Activated CD4-positive, alpha-beta T cell treated with anti-CD3 and anti-CD28 coated beads, Interleukin-2, amount 50 U/mL, for 48 hours (primary cell): ENCODE measurements at places on chromosomes 4 and X.

GRCh38 chr4:183097231-183098018 is 1.6 kb upstream of the WWC2 start:
- DNase-seq = peak; percentile 13

- DNase-seq = no peak
These were observed 33.2 kb upstream of the EDA2R start for GRCh38 chrX:66672106-66672505.

DNA sequence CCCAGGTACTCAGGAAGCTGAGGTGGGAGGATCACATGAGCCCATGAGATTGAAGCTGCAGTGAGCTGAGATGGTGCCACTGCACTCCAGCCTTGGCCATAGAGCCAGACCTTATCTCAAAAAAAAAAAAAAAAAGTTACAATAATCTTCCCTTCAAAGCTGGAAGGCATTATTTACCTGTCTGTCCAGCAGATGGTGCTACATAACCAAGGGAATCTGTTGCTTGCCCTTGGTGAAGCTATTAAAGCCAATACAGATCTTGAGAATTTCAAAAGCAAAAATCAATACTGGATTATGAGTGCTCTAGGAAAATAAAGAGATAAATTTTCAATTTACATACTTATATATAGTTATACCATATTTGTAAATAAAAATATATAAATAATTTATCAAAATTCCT is 25.9 kb downstream of the PKD2 start:
- DNase-seq = no peak

DNA sequence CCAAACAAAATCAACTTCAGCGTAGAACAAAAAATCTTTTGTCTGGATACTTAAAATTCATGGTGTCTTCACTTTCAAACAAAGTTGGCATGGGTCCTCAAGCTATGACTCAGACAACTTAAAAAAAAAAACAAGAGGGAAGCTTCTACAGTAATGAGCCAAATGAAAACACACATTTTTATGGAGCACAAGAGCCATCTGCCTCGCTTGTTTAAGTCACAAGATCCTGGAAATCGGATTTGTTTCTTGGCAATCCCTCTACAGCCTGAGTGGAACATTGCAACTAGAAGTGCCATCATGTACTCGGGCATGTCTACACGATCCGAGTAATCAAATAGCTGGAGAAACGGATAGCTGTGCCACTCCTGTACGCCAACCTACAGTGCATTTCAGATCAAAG is 22.6 kb downstream of the LAMP2 start:
- no peak for DNase-seq

- DNase-seq = no peak
These were observed 9.7 kb downstream of the HOPX start for GRCh38 chr4:56671373-56671772.

DNA sequence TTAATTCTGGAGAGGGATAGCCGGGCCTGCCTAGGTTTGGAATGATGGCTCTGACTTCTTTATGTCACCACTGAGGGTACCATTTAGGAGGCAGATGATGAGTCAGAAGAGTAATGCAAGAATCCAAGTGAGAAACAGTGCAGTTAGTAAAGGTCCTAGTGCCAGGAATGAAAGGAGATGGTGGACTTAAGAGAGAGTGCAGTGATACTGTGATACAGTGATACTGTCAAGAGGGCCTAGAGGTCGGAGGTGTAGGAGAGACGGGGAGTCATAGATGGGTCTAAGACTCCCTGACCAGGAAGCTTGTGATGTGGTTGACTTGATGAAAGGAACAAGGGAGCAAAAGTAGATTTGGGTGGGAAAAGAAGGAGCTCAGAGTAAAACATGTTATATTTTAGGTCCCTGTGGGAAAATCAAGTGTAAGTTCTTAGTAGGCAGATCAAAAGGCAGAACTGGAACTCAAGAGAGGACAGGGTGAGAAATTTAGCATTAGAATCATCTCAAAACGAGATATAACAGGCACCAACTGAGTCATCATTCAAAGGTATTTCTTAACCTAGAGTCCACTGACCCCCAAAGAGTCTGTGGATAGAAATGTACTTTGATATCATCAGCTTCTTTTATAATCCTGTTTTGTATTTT is 85.0 kb downstream of the NFKB1 start:
- DNase-seq = no peak

DNA sequence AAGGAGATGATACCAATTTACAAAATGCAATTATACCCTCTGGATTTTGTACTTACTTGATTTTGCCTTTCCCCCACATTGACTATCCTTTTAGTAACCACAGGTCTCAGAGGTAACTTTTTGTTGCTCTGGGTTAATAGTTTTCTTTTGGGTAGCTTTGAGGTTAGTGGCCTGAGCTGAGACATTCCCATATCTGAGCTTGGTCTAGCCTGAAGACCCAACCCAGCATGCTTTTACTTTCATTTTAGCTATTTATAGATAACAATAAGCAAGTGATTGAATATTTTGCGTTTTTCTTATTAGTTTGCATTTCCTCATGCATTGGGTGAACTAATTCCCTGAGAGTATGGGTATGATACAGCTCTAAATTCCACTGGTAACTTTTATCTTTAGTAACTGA is 11.8 kb downstream of the HTN1 start:
- no peak for DNase-seq

GRCh38 chr4:25834411-25835107 is 28.2 kb downstream of the SEL1L3 start:
- DNase-seq = no peak

DNA sequence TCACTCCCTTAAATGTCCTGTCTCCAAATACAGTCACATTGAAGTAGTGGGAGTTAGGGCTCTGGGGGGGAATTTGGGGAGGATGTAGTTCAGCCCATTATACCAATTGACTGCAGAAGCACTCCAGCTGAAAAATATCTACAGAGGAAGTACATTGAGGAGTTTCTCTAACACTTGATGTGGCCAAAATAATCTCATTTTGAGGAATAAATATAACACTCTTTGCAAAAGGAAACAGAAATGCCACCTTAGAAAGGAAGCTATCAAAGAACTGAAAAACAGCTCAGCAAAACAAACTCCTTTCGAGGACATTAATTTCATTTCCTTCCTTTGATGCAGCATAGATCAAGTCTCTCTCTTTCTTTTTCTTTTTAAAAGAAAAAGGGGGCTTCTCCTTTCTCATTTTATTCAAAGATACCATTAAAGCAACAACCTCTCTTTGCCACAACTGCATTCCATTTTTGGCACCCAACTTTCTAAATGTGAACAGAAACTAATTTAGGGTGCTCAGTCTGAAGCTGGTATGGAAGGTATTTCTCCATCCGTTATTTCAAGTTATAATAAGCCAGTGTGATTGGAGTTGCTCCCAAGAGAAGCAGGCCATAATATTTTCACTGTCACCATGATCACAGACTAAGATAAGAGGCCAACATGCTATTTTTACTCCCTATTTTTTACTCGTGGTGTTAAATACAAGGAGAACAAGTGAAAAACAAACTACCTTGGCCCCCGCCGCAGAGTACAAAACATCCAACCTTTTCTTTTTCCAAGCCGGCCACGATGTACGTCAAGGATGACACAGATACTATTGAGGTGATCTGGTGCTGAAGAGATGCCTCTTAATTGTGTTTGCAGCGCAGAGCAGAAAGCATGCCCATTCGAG is 230.4 kb upstream of the GATB start:
- DNase-seq = no peak

GRCh38 chr4:13087041-13087440 is 397.1 kb downstream of the RAB28 start:
- DNase-seq = no peak

DNA sequence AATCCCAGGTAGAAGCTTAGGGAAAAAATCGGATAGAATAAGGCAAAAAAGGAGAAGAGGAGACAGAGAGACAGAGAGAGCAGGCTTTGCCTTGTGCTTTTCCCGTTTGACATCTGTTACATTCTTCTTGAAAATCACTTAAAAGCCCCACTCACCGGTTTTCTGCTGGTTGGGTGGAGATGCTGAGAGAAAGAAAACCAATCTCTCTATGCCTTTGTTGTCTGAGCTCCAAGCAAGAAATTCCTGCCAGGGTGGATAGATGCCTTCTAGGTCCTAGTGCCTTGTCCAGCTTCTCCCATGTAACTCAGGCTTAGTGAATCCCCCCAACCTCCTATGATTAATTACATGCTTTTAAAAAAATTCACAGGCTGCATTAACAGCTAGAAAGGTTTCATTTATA is at the start of gene DCX:
DCX (minus strand) TSS at position 210 of the 400 bp plus-strand sequence. CDS start 1,794 bp downstream, outside the sequence.
- no peak for DNase-seq

GRCh38 chr4:114597410-114598115 is 1.0 kb upstream of the UGT8 start:
- no peak for DNase-seq

DNA sequence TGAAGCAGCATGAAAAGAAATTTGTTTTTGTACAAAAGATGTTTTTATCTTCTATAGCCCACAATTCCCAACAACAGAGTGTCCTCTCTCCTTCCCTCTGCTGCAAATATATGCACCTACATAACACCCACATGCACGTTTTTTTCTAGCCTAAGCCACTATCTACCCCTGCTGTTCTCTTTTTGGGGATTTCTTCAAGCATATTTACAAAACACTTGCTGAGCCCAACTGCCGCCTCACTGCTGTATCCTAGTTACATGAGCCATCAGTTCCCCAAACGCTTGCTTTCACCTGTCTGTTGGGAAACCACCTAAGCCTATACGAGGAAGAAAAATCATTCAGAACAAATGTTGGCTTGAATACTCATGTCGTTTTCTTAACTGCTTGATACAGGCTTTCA is 127.2 kb downstream of the CHRNA9 start:
- no peak for DNase-seq

- DNase-seq = no peak
These were observed 41.1 kb upstream of the PPARGC1A start for GRCh38 chr4:23930750-23931488.

DNA sequence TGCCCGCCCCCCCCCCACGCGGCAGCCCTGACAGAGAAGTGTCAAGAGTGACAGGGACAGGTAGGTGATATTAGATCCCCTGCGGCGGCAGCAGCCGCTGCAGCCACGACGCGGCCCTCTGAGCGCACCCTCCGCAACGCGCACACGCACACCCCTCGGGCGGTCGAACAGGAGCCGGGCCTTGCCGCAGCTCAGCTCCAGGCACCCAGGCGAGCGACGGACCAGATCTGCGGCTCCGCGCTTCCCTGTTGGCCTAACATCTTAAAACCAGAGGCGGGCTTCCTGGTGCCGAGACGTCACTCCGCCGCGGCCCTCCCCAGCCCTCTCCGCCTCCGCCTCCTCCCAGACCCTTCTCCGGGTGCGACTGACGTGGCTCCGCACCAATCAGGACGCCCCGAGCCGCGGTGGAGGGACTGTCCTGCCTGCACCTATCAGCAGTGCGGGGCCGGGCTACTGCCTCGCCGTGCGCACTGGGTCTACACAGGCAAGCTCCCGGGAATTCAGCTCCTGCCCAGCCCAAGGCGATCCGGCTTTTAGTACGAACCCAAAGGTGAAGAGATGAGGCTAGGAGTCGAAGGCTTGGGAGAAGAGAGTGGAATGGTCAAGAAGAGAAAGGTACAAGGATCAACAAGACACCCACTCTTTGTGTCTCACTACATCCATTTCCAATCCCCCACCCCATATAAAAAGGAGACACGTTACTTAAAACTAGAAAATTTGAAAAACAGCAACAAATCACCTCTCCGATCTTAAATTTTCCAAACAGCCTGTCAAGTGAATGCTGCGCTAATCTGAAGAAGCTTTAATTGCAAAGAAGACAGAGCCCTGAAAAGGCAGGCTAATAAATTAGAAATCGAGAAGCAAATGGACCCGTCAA is at the start of gene PITX2:
PITX2 (minus strand) TSS at position 237 of the 877 bp plus-strand sequence. CDS start 617 bp downstream, outside the sequence.
- DNase-seq = peak; percentile 53

- DNase-seq = no peak
These were observed 5.1 kb upstream of the CXCL8 start for GRCh38 chr4:73735231-73735630.

DNA sequence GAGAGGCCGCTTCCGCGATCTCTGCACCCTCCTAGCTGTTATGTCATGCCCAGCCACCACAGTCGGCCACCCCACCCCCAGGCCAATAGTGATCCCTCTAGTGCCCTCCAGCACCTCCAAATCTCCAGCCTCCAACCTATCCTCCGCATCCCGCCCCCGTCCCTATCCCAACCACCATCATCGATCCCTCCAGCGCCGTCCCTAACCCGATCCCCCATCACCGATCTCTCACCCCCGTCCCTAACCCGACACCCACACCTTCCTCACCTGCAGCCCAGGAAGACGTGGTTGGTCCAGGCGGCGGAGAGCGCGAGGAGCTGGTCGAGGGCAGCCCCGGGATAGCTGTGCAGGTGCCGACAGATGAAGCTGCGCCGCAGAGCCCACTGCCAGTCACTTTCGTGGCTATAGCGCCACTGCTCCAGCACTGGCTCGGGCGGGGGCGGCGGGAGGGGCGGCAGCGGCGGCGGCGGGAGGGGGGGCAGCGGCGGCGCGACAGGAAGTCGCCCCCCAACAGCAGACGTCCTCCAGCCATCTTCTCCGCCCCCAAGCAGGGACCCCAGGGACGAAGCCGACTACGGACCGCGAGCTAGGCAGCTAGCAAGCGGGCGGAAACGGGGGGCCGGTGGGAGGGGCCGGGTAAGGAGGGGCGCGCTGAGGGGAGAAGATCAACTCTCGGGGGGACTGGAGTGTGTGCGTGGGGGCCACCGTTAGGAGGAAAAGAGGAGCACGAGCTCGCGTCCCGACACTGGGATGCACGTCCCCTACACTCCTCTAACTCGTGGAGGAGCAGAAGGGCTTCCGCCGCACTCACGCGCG is 552 bp downstream of the NKRF start:
- DNase-seq = peak; percentile 40

DNA sequence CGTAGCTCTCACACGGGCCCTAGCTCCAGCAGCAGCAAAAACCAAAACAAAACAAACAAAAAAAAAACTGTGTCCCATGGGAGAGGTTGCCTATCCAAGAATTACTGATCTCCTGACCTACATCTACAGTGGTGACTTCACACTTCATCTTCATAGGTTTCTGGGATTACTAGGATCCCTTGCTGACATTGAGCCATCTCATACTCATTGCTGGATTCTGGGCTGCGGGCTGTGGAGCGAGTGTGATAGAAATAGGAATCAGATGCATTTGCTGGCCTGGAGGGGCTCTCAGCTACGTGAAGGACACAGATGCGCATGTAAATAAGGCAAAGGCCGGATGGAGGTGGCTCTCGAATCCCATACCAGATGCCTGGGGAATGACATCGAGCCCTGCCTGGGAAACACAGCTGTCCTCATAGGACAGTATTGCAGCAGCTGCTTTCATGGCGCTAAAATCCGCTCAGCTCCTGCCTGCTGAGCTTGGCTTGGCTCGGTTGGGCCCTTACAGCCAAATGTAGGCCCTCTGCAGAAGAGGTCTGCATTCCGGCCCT is 41.7 kb downstream of the CNGA2 start:
- DNase-seq = no peak

GRCh38 chr4:26748811-26749210 is 111.8 kb upstream of the STIM2 start:
- no peak for DNase-seq

GRCh38 chr4:102342404-102343074 is 2.7 kb downstream of the SLC39A8 start:
- no peak for DNase-seq

GRCh38 chr4:141350122-141350905 is 129.6 kb downstream of the ZNF330 start:
- no peak for DNase-seq
